Stimulated activated CD8-positive, alpha-beta memory T cell treated with anti-CD3 and anti-CD28 coated beads, Interleukin-15, amount 100 ng/mL, for 4 hours (primary cell): ENCODE measurements at places on chromosomes 5 and 9.

DNA sequence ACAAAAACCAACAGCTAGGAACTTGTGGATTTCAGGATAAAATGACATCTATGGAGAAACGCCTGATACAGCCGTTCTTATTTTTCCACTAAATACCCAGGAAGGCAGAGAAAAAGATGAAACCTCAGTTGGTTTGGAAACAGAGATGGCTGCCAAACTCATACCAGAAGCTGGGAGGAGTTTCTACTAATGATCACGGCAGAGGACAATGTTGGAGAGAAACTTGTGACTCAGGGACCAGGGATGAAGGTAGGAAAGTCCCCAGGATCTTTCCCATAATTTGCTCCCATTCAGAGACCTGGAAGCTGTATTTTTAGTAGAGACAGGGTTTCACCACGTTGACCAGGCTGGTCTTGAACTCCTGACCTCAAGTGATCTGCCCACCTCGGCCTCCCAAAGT, 187.1 kb upstream of the IER5L start:
- DNase-seq = no peak

DNA sequence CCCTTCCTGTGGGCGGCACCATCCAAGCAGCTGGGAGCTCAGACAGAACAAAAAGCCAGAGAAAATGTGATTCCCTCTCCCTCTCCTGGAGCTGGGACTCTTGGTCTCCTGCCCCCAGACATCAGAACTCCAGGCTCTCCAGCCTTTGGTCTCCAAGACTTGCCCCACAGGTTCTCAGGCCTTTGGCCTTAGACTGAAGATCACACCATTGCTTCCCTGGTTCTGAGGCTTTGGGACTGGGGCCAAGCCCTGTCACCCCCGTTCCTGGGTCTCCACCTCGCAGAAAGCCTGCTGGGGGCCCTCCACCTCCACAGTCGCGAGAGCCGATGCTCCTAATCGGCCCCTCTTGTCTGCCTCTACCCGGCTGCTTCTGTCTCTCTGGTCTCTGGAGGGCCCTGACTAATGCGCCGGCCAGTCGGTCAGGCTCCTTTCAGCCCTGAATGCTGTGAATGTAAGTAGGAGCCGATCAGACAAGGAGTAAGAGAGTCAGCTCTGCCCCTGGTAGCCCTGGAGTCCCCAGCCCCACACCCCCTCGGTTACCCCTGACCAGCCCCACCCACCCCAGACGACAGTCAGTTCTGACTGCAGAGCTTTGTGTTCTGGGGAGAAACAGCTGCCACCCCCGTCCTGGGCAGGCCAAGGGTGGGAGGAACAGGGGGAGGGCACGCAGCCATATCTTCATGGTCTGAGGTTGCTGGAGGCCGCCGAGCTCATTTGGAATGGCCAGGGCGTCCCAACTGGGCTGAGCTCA, 57.5 kb downstream of the VAV2 start:
- DNase-seq = no peak

DNA sequence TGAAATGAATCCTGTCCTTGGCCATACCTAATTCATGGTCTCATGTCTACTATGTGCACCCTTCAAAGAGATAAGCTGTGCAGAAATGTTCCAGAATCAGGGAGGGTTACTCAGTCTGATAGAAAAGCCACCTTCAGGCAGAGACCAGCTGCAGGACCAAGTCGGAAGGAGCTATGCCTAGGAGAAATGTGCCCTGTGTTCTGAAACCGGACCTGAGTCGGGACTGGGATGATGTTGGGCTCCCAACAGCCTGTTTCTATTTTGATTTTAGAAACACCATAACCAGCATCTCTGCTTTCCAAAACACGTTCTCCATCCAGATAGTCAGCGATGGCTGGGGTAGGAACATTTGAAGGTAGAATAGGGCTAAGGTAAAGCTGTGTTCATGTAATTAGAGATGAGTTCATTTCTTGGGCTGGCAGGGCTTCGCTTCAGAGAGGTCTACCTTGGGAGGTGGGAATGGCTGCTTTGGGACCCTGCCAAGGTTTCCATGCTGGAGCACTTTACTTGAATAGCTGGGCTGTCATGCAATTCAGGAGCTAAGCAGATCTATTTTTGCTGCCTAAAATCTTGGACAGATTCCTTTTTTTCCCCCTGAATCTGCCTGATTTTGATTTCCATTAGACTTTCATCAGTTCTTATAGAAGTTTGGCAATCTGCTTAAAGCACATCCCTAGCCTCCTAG, 2.8 kb downstream of the ADCY2 start:
- no peak for DNase-seq

DNA sequence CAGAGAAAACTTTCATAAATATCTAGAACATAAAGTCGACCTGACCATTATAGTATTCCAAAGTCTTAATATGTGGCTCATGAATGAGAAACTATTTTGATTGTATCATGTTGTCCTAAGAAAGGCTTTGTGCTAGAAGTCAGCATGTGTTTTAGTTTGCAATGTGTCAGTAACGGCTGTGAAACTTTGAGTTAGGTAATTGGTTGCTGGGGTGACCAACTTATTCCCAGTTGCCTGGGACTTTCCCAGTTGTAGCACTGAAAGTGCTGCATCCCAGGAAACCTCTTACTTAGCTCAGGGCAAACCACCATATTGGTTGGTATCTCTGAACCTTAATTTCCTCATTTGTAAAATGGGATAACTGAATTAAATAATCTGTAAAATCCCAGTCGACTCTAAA, 114.6 kb upstream of the SLC12A2 start:
- DNase-seq = no peak

DNA sequence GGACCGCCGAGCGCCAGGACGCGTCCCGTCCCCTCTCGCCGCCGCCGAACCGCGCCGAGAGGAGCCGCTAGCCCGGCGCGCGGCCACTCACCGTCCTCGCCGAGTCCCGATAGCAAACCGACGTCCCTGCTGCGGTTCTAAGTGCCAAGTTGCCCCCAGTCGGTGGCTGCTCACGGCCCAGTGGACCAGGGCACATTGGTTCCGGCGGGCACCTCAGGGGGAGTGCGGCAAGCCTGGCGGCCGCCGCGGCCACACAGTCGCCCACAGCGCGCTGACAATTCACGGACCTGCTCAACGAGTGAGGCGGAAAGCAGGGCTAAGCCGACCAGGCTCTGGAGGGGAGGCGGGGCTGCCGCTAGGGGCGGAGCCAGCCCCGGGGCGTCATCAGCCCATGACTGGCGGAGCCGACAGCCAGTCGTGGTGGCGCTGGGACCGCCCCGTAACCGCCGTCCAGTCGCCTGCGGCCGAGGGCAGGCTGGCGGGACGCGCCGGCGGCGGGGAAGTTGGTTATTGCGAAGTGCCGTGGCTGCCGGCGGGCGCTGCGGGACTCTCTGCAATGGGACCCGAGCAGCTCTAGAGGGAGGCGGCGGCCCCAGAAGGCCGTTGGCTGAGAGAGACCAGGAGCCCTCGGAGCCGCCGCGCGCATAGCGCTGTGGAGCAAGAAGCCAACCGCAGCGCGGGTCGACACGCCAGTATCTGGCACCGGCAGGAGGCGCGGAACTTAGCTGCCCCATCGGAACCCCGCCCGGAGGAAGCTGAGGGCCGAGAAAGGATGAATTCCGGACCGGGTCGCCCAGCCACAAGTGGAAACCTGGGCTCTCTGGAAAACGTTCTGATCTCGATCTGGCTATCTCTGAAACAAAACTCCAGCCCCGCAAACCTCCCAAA, at the start of gene MARCHF3:
Gene MARCHF3 (minus strand): TSS at position 300 of the 888 bp plus-strand sequence. CDS start 112,387 bp downstream, outside the sequence.
- DNase-seq = peak; percentile 91

- DNase-seq = no peak
Observed at GRCh38 chr5:109900911-109901627, 211.3 kb downstream of the MAN2A1 start.

DNA sequence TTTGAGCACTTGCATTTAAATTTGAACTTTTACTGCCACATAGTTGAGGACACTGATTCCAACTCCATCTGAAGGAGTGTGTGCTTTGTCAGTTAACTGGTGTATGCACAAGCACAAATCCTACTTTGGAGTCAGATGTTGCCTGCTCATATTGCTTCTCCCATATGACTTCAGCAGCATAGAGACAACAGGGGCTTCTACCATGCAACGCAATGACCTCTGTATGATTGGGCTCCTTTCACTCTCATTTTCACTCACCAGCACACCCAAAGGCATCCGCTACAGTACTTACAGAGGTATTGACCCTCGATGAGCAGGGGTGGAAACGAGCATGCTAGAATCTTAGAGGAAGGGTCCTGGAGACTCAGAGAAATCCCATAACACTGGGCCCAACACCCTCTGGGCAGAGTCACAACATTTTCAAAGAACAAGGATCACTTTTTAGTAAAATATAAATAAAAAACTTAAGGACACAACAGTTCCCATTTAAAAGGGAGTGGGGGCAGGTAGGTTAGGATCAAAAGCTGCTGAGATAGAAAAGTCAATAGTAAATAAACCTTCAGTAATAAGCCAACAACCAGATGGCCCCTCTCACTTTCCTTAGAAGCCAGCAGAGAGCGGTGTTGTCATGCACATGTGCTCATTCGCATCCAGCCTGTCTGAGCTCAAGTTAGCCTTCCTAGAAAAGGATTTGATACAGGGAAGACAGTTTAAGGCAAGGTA, 203.8 kb downstream of the SNCAIP start:
- DNase-seq = no peak

DNA sequence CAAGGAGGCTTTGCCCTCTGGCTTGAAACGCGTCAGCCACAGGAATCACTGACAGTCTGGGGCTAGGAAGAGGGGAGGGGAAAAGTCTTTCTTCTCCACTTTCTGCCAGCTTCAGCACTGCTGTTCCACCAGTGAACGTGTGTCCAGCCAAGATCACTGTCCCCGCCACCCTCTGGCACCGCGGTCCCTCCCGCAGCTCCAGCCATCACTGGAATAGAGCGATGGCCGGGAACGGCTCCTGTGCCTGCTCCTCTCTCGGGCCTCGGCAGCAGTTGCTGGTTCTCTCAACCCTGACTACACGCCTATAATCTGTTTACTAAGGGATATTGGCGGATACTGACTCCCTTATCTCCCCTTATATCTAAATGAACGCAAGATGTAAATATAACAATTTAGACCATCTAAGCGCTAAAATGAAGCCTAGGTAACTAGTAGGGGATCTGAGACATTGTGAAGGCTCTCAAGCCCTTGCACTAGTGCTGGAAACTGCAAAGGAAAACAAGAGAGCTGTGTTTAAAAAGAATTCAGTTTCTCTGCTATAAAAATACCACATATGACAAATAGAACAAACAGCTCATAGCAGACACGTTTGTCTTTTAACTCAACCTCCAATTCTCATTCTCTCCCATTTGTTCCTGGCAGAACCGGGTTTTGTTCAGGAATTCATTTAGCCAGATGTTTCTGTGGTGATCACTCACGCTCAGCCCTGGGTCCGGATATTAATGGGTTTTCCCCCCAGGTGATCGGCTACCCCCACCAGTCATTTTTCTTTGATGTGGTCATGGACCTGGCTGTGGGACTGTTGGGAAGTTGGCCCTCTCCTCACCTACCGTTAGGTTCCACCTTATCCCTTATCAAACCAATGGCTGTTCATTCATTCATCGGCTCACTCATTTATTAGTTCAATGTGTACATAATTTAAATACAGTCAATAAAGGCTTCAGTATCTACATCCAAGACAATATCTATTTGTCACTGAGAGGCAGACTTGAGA, 149.8 kb downstream of the MED10 start:
- DNase-seq = no peak

DNA sequence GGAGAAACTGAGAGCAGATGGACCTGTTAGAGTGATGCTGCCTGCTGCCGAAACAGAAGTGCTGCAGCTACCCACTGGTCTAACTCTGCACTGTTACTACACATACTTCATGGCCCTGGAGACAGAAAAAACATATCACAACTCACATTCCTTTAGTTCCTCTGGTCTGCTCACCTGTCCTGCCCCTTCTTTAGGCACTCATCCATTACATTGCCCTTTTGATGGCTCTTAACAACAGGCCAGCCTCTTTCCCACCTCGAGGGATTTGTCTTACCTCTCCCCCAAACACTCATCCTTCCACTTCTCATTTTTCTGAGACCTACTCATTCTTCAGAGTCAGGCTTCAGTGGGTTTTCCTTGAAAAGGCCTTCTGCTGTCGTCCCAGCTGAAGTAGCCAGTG, 49.2 kb downstream of the KCTD16 start:
- no peak for DNase-seq

- no peak for DNase-seq
Observed at GRCh38 chr9:78958892-78959291, 612.9 kb upstream of the TLE4 start.

DNA sequence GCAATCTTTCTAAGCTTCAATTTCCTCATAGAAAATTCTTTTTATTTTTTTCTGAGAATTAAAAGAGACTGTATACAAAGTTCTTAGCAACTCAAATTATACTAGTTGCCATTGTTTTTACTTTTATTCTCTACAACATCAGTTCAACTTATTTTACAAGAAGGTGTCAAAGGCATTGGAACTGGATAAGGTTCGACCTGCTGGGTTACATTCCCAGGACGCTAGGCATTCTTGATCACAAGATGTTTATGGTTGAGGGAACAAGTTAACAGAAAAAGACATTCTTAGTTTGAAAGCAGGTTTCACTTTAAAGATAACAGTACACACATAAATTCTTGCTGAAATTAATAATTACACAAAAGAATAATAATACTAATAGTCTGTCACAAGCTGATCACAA, 163.5 kb upstream of the SNX2 start:
- DNase-seq = no peak

GRCh38 chr9:117218951-117219350, 195.9 kb downstream of the ASTN2 start:
- DNase-seq = no peak

DNA sequence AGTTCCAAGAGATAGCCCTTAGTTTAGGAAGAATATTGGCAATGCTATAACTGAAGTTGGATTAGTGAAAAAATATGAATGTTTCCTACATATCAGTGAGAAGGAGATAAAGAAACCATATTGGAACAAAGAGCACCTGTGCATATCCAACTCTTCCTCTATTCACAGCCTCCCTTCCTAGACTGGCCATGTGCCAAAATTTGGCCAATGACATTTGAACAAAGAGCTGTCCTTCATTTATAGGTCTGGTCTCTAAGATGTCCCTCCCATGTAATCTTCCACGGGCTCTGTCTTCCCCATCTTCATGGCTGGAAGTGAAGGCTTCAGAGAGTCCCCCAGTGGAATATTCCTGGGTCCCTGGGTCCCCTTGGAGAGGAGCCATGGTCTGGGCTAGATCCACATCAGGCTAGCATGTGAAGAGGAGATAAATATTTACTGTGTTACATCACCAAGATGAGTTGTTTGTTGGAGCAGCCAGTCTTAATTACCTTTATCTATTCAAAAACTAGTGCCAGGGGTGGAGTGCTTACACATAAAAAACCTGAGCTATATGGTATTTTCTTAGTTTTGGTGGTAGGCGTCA, 190.0 kb upstream of the S1PR3 start:
- no peak for DNase-seq

- no peak for DNase-seq
Observed at GRCh38 chr5:9071524-9071923, 474.4 kb downstream of the SEMA5A start.

DNA sequence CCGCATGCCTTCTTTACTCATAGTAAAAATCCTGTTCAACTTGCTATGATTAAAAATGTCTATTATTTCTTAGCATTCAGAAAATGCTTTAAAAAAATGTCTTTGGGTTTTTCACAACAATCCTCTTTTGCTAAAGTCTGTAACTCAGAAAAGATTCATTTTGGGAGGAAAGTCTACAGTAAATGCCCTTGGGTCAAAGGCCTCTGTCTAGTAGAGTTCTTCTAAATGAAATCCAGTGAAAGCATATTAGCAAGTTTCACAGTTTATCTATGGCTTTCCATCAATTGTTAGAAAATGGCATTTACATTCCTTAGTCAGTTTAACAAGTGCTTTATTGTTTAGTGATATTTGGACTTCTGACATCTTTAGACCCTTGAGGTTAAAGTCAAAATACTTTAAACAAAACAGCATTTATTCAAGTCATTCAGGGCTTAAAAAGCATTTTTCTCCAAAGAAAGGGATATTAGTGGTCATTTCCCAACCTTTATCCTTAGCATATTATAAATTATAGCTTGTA, 137.1 kb upstream of the TARS1 start:
- DNase-seq = no peak

- no peak for DNase-seq
Observed at GRCh38 chr9:81693671-81694378, 4.5 kb upstream of the TLE1 start.
